ENCODE measurements at places on chromosomes 5 and 9.

DNA sequence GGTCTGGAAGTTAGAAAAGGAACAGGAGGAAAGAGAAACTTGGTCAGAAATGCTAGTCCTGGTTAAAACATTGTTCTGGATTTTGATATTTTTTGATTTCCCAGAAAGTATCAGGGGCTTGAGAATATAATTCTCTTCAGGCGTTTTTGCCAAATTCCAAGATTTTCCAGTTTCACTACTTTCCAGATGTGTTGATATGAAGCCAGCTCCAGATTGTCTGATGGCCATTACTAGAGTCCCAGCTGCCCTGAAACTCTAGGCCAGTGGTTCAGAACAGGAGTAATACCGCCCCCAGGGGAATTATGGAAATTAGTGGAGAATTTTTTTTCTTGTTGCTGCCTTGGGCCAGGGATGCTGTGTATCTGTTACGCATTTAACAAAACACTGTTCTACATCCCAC, 88.6 kb downstream of the KCNN2 start:
- DNase-seq: no peak

DNA sequence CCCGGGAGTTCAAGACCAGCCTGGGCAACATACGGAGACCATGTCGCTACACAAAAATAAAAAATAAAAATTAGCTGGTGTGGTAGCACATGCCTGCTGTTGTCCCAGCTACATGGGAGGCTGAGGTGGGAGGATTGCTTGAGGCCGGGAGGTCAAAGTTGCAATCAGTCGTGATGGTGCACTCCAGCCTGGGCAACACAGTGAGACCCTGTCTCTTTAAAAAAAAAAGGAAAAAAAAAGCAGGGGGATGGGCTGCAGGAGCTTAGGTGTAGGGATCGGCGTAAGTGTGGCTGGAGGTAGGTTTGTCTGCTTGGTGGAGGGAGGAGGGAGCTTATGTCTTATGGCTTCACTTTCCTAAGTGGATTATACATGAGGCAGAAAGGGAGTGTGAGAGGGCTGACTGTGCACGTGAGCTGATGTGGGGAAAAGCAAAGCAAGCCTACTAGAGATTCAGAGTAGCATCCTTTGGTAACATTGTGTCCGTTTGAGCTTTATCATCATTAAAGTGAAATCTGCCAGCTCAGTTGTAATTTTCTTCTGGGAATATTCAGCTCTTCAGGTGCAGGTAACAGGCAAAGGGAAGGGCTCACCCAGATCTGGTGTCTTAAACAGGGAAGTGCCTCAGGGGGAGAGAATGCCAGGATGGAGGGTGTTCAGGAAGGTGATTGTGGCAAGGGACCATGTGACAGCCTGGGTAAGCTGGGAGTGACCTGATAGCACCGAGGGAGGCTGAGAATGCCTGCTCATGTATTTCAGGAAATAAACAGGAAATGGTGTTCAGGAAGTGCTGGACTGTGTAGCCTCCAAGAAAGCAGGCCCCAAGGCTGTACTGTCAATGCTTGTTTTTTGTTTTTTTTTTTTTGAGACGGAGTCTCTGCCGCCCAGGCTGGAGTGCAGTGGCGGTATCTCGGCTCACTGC, 17.6 kb upstream of the SETX start:
- no peak for DNase-seq

DNA sequence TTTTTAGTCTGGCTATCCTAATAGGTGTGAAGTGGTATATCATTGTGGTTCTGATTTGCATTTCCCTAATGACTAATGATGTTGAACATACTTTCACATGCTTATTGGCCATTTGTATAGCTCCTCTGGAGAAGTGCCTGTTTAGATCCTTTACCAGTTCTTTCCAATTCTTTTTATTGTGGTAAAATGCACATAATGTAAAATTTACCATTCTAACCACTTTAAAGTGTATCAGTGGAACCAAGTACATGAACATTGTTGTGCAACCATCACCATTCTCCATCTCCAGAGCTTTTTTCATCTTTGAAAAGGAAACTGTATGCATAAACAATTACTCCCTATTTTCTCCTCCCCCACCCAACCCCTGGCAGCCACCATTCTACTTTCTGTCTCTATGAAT, 95.4 kb downstream of the NRG2 start:
- DNase-seq: no peak

GRCh38 chr5:134604908-134605307, 27.7 kb downstream of the SAR1B start:
- no peak for DNase-seq

- DNase-seq: no peak
These were observed 6.1 kb upstream of the TMEM252 start for GRCh38 chr9:68546596-68547390.

DNA sequence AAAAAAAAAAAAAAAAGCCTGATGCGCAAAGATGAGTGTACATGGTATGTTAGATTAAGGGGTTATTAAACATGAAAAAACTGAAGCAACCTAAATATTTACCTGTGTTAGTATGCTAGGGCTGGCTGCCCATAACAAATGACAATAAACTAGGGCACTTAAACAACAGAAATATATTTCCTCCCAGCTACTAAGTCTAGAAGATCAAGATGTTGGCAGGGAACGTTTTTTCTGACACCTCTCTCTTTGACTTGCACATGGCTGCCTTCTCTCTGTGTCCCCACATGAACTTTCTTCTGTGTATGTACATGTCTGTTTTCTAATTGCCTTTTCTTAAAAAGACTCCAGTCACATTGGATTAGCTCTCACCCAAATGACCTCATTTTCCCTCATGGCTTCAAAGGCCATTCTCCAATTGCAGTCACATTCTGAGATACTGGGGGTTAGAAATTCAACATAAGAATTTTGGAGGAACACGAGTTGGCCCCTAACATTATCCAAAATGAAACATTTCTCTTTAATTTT, 694.5 kb downstream of the CDH9 start:
- no peak for DNase-seq

- DNase-seq: no peak
These were observed 110.6 kb upstream of the BOD1 start for GRCh38 chr5:173726846-173727557.

DNA sequence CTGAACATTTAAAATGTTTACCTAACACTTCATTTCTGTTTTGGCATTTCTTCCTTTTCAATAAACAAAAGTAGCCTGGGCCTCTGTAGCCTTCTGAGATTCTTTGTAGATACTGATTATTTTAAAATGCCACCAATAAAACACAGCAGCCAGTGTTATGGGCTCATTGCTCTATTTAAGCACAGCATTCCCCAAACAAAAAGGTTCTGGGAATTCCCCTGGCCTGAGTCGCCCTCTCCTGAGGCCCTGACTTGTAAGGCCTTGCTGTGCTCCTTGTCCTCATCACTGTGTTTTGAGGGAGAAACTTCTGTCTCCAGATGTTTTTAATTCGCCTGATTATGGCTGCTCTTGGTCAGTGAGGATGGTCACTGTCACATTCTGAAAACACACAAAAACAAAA, 33.0 kb upstream of the CTXN3 start:
- no peak for DNase-seq

- DNase-seq: no peak
These were observed 604.6 kb downstream of the PTPRD start for GRCh38 chr9:10008101-10008799.

GRCh38 chr9:86754581-86755560, 192.4 kb downstream of the GAS1 start:
- DNase-seq: no peak

All from T-helper 2 cell (primary cell).